ENCODE measurements at places on chromosomes 13 and 19.

DNA sequence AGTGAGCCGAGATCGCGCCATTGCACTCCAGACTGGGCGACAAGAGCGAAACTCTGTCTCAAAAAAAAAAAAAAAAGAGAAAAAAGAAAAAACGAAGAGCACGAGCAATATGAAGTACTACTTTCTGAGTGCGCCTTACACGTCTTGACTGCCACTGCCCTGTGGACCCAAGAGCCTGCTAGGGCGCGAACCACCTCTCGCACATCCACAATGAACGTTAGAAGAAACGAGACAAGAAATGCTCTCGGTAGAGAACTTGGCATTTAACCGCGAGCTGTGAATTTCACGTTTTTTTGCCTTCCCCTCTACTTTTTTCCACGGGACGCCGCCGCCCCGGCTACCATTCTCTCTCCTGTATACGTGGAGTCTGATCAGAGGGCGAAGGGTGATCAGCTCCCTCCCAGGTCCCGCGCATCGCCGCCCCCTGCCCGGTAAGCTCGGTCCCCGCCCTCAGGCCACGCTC is 454 bp downstream of the TIMM44 start:
- DNase-seq, result no peak

- no peak for DNase-seq
These were observed 753.9 kb downstream of the OLFM4 start for GRCh38 chr13:53782488-53782961.

- DNase-seq, result no peak
These were observed 162.2 kb downstream of the KDM4B start for GRCh38 chr19:5131031-5131505.

DNA sequence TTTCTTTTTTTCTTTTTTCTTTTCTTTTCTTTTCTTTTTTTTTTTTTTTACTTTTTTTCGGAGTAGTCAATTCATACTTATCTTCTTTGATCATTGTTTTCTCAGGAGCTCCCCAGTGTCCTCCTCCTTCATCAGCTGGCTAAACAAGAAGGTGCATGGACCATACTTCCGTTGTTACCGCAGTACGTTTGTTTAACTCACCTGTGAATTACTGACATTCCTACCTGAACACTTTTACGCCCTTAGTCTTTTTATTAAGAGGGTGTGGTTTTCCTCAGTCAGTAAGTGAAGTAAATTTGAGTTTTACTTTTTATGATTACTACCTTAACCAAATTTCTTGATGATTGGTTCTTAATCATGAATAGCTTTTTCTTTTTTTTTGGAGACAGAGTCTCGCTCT is 47.1 kb downstream of the B3GLCT start:
- no peak for DNase-seq

GRCh38 chr13:52743988-52744387 is 4.4 kb upstream of the CNMD start:
- no peak for DNase-seq

DNA sequence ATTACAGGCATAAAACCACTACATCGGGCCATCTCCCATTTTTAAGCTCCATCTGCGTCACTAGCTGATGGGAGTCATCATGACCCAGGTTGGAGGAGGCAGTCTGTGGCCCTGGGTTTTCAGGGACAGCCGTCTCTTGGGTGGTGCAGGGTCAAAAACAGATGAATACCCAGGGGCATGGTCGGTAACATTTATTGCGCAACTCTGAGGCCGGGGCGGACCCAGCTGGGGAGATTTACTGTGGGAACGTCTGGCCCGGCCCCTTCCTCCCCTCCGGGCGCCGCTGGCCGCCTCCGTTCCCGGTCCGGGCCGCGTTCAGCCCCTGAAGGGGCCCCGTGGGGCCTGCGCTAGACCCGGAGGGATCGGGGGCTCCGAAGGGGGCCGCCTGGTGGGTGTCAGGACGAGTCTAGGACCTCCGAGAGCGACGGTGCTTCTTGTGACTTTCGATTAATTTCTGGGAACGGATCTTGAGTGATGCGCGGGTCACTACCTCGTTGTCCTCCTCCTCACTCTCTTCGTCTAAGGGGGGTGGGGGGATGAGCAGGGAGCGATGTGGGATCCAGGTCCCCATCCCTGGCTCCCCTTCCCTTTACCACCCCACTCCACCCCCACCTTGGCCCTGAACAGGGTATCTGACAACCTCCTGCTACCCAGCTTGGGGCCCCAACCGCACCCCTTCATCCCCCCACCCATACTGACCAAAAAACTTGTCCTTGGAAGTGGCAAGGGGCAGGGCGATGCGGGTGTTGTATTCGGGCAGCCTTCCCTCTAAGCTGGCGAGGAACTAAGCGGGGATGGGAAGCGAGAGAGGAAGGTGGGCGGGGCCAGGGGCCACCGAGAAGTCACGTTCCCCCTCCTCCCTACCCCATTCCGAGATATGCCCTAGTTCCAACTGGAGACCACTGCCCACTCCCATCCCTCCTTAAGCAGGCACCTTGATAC is 1.6 kb upstream of the RGL3 start:
- no peak for DNase-seq

- no peak for DNase-seq
These were observed 26.6 kb downstream of the CBY2 start for GRCh38 chr13:45728759-45729158.

- DNase-seq, result no peak
These were observed 6.4 kb downstream of the POU4F1 start for GRCh38 chr13:78596736-78597601.

- DNase-seq, result no peak
These were observed 28.7 kb downstream of the CCDC122 start for GRCh38 chr13:43850873-43851272.

DNA sequence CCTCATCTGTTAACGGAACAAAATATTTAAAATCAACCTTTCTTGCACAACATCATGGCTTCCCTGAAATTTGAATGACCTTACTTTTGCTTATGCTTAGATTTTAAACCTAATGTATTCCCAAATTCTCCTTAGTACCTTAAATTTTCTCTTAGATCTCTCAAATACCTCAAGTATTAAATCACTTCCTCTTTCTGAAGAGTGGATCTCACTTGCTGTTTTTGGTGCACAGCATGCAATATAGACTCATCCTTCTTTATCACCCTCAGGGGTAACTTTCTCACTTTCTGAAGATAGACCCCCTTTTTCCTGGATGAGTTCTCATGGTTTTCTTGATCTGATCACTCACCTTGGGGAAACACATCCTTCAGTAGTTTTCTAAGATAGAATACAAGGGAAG is 871.7 kb downstream of the DACH1 start:
- no peak for DNase-seq

DNA sequence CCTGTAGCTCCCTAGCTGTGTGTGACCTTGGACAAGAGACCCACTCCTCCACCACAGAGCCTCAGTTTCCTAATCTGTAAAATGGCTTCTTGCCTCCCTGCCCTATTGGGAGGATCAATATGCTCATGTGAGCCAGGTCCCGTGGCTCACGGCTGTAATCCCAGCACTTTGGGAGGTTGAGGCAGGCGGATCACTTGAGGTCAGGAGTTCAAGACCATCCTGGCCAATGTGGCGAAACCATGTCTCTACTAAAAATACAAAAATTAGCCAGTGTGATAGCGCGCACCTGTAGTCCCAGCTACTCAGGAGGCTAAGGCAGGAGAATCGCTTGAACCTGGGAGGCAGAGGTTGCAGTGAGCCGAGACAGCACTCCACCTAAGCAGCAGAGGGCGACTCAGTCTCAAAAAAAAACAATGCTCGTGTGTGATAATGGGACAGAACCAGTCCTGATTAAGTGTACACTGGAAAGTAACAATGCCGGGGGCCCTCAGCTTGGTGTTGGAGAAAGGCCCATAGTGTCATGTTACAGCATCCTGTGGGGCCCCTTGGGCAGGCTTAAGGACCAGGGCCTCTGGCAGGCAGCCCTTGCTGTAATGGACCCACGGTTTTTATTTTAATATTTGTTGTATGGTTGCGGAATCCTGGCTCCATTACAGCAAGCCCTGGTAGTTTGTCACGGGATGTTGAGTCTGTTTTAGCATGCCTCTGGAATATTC is 6.8 kb downstream of the RPS11 start:
- DNase-seq, result no peak

Data from activated gamma-delta T cell treated with anti-CD3 and anti-CD28 coated beads, Interleukin-2, amount 50 U/mL, for 16 hours (primary cell).